ENCODE measurements at places on chromosomes 3 and 15.

DNA sequence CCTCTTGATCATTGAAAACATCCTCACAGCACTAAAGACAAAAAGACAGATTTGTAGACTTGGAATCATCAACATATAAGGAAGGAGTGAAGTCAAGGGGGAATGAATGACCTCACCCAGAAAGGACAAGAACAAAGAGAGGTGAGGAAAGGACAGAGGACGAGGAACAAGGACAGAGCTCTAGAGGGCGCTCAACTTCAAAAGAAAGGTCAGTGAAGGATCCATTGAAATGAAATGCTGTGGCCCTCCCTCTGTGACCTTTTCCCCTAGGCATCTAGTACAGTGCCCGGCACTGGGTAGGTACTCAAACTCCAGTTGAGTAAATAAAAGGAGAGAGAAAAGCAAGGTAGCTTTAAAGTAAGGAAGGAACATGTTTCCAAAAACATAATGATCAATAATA, 2.6 kb downstream of the ATP8B4 start:
- H3K36me3 ChIP-seq: peaks cover 40% of the 10 kb centered on the region
- H3K27ac ChIP-seq: peak overlapping the region; percentile 37
- no peak for DNase-seq
- H3K4me3 ChIP-seq: peak overlapping the region; percentile 71
- H3K27me3 ChIP-seq: no peaks in the 10 kb centered on the region

DNA sequence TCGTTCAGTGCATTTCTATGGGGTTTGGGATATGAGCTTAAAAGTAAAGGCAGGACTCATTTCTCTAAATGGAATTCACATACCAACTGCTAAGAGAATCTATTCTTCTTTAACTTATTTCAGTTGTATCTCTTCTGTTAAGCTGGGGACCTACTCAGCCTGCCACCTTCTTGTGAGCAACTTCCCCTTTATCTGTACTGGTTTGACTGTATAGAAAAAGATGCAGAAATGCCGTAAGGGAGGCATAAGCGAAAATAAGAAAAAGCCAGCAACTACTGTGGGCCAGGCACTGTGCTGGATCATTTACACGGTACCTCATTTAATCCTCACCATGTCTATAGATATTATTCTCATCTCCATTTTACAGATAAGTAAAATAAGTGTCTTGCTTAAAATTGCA, 38.4 kb downstream of the RBMS3 start:
- H3K36me3 ChIP-seq: no peaks in the 10 kb centered on the region
- H3K4me3 ChIP-seq: no peak overlapping the region
- peaks cover 3% of the 10 kb centered on the region for H3K4me1 ChIP-seq

- no peaks in the 10 kb centered on the region for H3K36me3 ChIP-seq
- H3K27ac ChIP-seq: no peak overlapping the region
- no peaks in the 10 kb centered on the region for H3K27me3 ChIP-seq
These were observed 129.8 kb downstream of the PPM1L start for GRCh38 chr3:160885791-160886286.

- H3K27ac ChIP-seq: no peak overlapping the region
- no peaks in the 10 kb centered on the region for H3K4me1 ChIP-seq
- no peak for DNase-seq
- no peak overlapping the region for H3K4me3 ChIP-seq
- H3K36me3 ChIP-seq: no peaks in the 10 kb centered on the region
These were observed 98.2 kb downstream of the PLXNA1 start for GRCh38 chr3:127081001-127081720.

DNA sequence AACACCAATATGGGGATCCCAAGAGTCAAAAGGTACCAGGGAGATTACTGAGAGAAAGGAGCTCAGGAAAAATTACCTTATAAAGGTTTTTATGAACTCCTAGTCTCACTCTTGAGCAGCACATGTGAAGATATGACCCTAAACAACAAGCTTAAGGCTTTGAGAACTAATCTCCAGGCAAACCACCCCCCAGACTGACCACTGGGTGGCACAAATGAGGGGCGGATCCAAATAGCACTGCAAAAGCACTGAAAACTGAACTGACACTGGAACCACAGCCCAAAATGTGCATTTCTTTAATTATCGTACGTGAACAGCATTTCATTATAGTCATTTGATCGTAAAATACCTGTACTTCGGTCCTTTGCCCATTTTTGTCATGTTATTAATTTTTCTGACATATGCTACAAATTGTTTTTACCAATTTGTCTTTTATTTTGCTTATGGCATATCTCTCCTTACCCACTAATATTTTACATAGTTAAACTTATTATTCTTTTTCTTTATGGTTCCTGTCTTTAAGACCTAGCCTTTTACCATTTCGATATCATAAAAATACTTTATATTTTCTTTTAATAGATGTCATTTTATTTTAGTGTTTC, 31.5 kb upstream of the TFDP2 start:
- H3K27me3 ChIP-seq: no peaks in the 10 kb centered on the region
- H3K27ac ChIP-seq: no peak overlapping the region
- H3K36me3 ChIP-seq: peaks cover 5% of the 10 kb centered on the region
- no peak overlapping the region for H3K4me3 ChIP-seq
- no peak for DNase-seq
- no peaks in the 10 kb centered on the region for H3K4me1 ChIP-seq

DNA sequence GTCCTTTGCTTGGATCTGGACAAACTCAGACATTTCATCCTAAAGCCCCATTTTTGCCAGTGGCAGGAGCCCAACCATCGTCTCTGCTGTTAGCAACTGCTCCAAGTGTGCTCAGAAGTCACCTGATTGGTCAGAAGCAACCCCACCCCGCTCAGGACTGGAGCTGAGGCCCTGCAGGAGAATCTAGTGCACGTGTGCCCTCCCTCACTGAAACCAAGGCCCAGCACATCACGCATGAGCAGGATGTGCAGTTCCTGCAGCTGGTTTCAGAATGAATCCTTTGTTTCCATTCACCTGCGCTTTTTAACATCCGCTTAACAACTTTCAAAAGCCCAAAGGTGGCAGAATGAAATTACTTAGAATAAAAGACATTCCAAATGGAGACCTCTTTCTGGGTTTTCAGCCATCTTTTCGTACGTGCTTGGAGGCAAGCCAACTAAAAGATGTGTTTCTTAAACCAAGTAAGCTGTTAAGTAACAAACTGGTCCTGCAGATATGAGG, 81.2 kb downstream of the SRGAP3 start:
- peak overlapping the region; percentile 71 for H3K27ac ChIP-seq
- H3K27me3 ChIP-seq: no peaks in the 10 kb centered on the region
- H3K4me1 ChIP-seq: peaks cover 39% of the 10 kb centered on the region
- DNase-seq: peak; percentile 61
- H3K4me3 ChIP-seq: peak overlapping the region; percentile 51
- no peaks in the 10 kb centered on the region for H3K36me3 ChIP-seq

DNA sequence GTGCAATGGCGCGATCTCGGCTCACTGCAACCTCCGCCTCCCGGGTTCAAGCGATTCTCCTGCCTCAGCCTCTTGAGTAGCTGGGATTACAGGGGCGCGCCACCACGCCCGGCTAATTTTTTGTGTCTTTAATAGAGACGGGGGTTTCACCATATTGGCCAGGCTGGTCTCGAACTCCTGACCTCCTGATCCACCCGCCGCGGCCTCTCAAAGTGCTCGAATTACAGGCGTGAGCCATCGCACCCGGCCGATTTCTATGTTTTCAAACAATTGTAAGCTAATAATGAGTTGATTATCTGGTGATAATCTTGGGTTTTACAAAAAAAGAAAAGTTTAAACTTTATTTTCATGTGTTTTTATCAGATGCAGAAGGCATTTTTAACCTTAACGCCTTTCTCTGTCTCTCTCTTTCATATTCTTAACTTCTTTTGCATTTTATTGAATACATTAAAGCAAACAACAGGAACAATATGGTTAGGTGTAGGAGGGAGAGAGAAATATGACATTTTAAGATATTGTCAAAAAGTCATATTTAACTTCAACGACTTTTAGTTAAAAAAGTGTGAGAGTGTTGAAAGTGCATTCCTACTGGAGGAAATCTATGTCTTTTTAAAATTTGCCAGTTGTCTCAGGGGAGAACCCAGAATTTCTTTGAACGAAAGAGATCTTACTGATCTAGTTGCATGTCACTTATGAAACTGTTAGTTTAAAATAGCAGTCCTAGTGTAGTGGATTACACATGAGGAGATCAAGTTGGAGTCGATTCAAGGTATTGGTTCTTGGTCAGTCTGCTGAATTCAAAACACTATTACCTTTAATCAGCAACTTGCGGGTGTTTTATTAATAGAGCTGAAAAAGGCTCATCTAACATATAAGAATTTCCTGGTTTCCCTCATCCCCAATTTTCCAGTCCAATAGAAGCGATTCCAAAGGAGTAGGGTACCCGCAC, 3.4 kb upstream of the MEIS2 start:
- H3K36me3 ChIP-seq: no peaks in the 10 kb centered on the region
- DNase-seq: no peak
- peaks cover 18% of the 10 kb centered on the region for H3K4me1 ChIP-seq
- H3K27ac ChIP-seq: no peak overlapping the region
- peaks cover 92% of the 10 kb centered on the region for H3K27me3 ChIP-seq
- no peak overlapping the region for H3K4me3 ChIP-seq

DNA sequence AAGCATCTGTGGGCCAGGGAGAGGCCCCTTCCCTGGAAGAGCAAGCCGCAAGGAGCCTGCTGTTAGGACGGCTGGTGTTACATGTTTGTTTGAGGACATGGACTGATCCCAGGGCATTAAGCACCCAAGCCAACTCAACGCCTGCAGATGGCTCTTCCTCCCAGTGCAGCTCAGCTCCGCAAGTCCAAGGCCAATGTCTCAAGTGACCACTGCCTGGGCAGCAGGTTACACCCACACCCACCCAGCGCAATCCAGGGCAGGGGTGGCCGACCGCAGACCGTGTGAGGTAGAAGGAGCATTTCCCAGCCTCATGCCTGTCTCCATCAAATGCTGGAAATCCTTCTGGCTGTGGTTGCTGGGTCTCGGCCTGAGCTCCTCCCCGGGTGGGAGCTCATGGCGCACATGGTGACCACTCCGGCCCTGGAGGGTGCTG, 14.5 kb downstream of the GP5 start:
- H3K27ac ChIP-seq: no peak overlapping the region
- H3K4me1 ChIP-seq: peaks cover 2% of the 10 kb centered on the region
- H3K36me3 ChIP-seq: no peaks in the 10 kb centered on the region
- H3K4me3 ChIP-seq: no peak overlapping the region
- peaks cover 2% of the 10 kb centered on the region for H3K27me3 ChIP-seq
- DNase-seq: no peak

- no peaks in the 10 kb centered on the region for H3K27me3 ChIP-seq
- H3K4me3 ChIP-seq: peak overlapping the region; percentile 35
- no peaks in the 10 kb centered on the region for H3K36me3 ChIP-seq
- H3K27ac ChIP-seq: no peak overlapping the region
- peaks cover 10% of the 10 kb centered on the region for H3K4me1 ChIP-seq
- DNase-seq: peak; percentile 30
These were observed 67.8 kb downstream of the FMN1 start for GRCh38 chr15:33126559-33127290.

DNA sequence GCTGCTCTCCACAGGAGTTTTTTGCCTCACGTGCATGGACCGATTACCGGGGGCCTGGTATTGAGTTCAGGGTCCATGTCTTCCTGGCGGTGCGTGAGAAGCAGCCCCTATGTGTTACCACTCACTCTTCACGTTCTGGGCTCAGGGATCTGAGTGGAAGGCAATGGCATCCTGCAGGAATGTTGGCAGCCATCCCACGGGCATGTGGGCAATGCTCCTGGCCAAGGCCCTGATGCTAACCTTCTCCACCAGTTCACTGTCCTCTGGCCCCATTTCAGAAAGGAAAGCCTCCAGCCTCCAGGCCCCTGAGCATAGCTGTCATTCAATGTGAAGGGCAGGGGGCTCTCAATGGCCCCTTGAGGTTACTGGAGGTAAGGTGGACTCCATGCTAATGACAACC, 43.0 kb upstream of the KY start:
- H3K27ac ChIP-seq: no peak overlapping the region
- no peak for DNase-seq
- no peaks in the 10 kb centered on the region for H3K4me1 ChIP-seq
- no peaks in the 10 kb centered on the region for H3K36me3 ChIP-seq
- H3K4me3 ChIP-seq: no peak overlapping the region

DNA sequence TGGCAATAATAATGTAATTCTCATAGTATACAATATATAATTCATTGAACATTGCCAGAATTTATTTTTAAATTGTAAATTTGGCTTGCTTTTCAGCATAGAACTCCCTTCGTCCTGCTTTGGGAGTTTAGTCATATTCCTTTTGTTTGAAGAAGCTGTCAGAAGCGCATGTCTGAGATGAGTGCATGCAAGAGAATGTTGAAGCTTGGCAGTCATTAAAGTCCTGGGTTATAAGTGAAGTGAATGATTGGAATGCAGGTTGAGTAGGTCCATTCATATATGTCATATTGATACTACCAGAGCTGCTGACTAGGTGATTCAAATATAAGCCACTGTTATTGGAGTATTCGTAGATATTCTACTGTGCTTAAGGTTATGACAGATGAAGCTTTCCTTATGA, 243.6 kb upstream of the MDFIC2 start:
- no peak for DNase-seq
- no peak overlapping the region for H3K27ac ChIP-seq
- H3K27me3 ChIP-seq: no peaks in the 10 kb centered on the region

- no peak overlapping the region for H3K27ac ChIP-seq
- H3K4me3 ChIP-seq: no peak overlapping the region
- H3K27me3 ChIP-seq: no peaks in the 10 kb centered on the region
These were observed 401.7 kb downstream of the OXSM start for GRCh38 chr3:26191556-26191955.

DNA sequence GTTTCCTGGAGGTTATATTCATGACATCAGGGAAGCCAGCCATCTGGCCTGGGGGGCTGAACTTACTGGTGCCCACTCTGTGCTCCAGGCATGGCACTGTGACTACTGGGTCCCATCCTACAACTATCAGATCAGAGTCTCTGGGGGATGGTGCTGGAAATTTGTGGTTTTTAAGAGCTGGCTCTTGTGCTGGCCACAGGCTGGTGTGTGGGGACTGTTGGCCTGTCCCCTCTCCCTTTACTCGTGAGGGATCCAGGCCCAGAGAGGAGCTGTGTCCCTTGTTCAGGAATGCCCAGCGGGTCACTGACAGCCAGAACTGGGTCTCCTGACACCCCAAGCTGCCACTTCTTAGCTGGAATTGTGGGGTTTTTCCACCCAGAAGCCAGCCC, 44.5 kb upstream of the SEC22A start:
- H3K36me3 ChIP-seq: peaks cover 7% of the 10 kb centered on the region
- no peak for DNase-seq
- H3K27me3 ChIP-seq: no peaks in the 10 kb centered on the region

GRCh38 chr3:157318639-157319288, 117.9 kb upstream of the PTX3 start:
- no peak overlapping the region for H3K27ac ChIP-seq
- H3K27me3 ChIP-seq: peaks cover 2% of the 10 kb centered on the region
- no peaks in the 10 kb centered on the region for H3K4me1 ChIP-seq

DNA sequence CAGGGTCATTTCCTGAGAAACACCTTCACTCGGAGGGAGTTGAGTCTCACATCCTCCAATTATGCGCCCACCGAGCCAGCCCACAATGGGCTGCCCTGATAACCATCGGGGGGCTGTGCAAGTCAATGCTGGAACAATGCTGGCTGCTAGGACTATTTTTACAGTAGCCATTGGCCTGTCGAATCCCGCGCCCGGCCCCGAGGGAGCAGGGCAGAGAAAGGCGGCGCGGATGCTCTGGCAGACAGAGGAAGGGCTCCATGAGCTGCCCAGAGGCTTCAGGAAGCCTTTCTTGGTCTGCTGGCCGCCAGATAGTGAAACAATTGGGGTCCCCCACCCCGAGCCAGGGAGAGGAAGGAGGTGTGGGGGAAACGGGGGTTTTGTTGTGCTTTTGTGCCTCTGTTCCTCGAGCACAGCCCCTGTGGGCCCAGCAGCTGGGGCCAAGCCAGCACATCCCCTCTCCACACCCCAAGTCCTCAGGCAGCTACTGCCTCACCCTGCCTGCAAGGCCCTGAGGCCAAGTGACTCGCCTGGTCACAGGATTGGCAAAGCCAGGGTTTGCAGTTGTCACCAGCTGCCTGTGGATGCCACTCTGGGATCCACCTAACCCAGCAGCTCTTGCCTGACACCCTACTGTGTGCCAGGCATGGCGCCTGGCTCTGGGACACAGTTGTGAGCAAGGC, 39.0 kb downstream of the SLC6A6 start:
- DNase-seq: no peak
- H3K4me3 ChIP-seq: no peak overlapping the region
- peaks cover 4% of the 10 kb centered on the region for H3K4me1 ChIP-seq

Measured in activated naive CD8-positive, alpha-beta T cell treated with anti-CD3 and anti-CD28 coated beads, Interleukin-2, amount 10 ng/mL, durations not matched to agents 7 days and 5 days (primary cell).